Hindlimb muscle (tissue), 1 donor: ENCODE measurements at places on chromosomes 6 and 20. TPM values are rescaled to one million over a fixed set of nuclear protein-coding genes. Genes with fewer than 3 reads are reported as not detected.

DDR1 gene
- polyA plus RNA-seq = 86.4 TPM

TCP11 gene
- 0.34 TPM for polyA plus RNA-seq

PPP1R3G gene
- polyA plus RNA-seq = 1.9 TPM

LTA gene
- not detected for polyA plus RNA-seq

GUCA1A gene
- not detected for polyA plus RNA-seq

C6orf136 gene
- polyA plus RNA-seq = 15.5 TPM

NKX2-4 gene
- not detected for polyA plus RNA-seq

TRIM15 gene
- not detected for polyA plus RNA-seq

TBC1D32 gene
- 4.1 TPM for polyA plus RNA-seq

RIPOR2 gene
- 29.4 TPM for polyA plus RNA-seq

SMPDL3A gene
- polyA plus RNA-seq = 16.0 TPM

EPHA7 gene
- 3.5 TPM for polyA plus RNA-seq

MPC1 gene
- polyA plus RNA-seq = 73.8 TPM

TMEM217 gene
- polyA plus RNA-seq = 0.72 TPM

TAGAP gene
- polyA plus RNA-seq = 0.77 TPM

FOXA2 gene
- not detected for polyA plus RNA-seq

DNMT3B gene
- 5.0 TPM for polyA plus RNA-seq

GABBR1 gene
- polyA plus RNA-seq = 31.1 TPM

WFDC10B gene
- not detected for polyA plus RNA-seq

DEFB124 gene
- polyA plus RNA-seq = 0.88 TPM

MOCS3 gene
- polyA plus RNA-seq = 3.3 TPM

PDYN gene
- not detected for polyA plus RNA-seq

ATP6V1G2 gene
- 4.2 TPM for polyA plus RNA-seq
